ENCODE measurements at places on chromosomes 1 and 21.

GRCh38 chr1:235835226-235835625 is 31.5 kb downstream of the LYST start:
- no peak for DNase-seq

- no peak for DNase-seq
These were observed 33.8 kb upstream of the ATF3 start for GRCh38 chr1:212574732-212575131.

DNA sequence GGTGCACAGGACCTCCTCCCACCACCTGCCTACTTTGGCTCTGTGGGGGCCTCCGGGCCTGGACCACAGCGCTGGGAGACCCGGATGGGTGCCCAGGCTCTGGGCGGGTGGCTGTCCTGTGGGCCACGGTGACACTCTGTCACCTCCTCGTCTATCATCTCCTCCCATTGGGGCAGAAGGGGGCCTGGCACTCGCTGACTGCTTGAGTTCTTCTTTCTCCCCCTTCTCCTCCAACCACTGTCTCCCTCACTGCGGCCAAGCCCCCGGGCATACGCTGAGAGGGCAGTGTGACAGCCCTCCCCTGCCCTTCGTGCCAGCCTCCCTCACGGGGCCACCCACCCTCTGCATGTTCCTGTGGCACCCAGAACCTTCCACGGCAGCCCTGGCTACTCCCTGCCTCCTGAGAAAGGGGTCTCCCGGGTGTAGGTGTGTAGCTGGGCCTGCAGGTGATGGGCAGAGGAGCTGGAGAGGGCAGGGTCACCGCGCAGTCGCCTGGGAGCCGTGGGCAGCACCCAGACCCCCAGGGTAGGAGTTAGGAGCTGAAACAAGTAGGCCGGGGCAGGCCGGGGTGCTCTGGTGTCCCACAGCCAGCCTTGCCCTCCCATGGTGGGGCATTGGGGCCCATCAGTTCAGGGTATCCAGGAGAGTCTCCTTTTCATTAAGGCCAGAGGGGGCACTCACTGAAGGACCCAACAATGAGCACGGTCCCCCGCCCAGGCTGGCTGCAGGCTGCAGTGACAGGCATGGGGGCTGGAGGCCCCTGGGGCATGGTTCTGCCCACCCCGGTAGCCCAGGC is 9.2 kb upstream of the ARF1 start:
- no peak for DNase-seq

DNA sequence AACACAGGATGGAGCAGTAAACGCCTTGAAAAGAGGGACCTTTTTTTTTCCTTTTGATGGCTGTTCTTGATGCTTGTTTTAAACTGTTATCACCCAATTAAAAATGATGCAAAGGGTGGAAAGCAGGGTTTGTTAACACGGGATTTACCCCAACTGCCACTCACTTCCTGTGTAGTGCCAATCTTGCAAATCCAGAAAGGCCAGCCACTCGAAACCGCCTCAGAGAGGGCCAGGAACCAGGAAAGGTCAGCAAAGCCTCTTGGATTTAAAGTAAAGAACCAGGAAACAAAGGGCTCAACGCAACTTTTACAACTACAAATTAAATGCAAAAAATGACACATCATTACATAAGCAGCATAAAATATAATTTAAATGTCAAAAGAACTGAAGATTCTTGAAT is 347.4 kb downstream of the PDE4B start:
- DNase-seq = peak; percentile 24

GRCh38 chr1:162397039-162397448 is 14.9 kb downstream of the SH2D1B start:
- no peak for DNase-seq

- DNase-seq = no peak
These were observed 77.0 kb downstream of the FAM78B start for GRCh38 chr1:166089804-166090203.

- DNase-seq = no peak
These were observed 782 bp downstream of the CSDE1 start for GRCh38 chr1:114756949-114757454.

- no peak for DNase-seq
These were observed 12.3 kb upstream of the FGR start for GRCh38 chr1:27647328-27647727.

DNA sequence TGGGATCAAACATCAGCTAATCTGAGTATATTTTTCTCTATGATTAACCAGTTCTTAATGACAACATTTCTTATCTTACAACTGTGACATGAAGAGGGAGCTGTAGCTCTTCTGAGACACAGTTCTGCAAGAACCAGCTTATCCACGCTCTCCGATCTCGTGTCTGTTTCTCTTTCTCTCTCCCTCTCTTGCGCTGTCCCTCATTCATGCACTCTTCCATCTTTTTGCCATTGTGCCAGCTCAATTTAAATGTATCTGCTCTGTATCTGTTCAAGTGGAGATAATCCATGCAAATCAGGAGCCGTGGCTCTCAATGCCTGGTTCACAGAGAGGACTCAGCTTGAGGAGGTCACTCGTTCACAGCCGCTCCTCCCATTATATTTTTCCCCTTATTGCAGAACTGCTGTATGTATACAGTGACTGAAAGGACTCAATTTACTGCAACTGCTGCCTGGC is 494.7 kb upstream of the ADGRL2 start:
- DNase-seq = peak; percentile 38

DNA sequence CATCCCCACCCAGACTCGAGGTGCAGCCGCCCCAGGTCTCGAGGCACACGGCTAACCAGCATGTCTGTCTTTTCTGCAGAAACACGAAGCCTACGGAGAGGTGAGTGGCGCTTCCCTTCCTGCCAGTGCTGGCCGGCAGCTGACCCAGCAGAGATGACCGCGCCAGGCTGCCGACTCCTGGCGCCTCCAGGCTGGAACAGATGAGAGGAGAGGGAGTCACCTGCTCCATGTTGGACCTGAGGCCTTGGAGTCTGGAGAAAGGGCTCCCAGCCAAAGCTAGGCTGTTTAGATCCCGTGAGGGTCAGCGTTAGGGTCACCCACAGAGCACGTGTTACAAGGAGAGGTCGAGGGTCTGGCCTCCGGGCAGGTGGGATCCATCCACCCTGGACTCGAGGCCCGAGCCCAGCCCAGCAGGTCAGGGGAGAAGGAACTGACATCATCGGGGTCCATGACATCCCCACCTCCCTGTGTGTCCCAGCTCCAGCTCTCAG is 14.9 kb downstream of the COL6A2 start:
- no peak for DNase-seq

- DNase-seq = peak; percentile 74
These were observed 28.6 kb downstream of the AKNAD1 start for GRCh38 chr1:108828074-108828961.

GRCh38 chr1:155205969-155206593 is 1.6 kb downstream of the THBS3 start:
- no peak for DNase-seq

- no peak for DNase-seq
These were observed 343.3 kb upstream of the VAMP3 start for GRCh38 chr1:7427605-7428300.

- DNase-seq = no peak
These were observed 43.3 kb downstream of the MAB21L3 start for GRCh38 chr1:116154536-116154935.

DNA sequence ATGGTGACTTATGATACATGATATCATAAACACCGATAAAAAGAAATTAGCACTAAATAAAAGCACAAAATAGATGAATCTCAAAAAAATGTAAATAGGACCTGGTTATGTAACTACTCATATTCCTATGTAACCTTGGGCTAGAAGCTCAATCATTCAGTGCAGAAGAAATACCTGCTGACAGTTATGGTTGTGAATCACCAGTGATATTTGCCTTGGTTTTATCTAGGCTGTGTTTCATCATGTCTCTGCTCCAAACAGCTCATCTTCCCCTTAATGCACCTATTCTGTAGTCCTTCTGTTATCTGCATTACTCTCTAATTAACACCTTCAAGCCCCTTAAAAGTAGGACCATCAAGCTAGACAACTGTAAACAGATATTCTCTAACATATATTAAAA is 16.3 kb upstream of the PIGC start:
- no peak for DNase-seq

DNA sequence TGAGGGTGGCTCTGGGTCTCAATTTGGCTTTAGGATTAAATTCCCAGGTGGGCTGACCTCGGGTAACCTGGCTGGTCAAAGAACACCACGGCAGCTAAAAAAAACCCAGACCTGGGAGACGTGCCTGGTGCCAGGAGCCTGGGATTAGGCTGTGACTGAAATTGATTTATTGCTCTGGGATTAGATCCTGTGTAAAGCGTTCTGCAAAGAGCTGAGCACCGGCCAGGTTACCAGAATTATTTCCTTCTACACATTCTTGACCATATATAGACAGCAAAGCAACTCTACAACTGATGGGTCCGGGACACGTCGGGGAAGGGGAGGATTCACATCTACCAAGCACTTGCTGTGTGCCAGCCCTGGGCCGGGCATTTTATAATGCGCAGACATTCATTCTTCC is 45.2 kb downstream of the TMCO4 start:
- DNase-seq = no peak

DNA sequence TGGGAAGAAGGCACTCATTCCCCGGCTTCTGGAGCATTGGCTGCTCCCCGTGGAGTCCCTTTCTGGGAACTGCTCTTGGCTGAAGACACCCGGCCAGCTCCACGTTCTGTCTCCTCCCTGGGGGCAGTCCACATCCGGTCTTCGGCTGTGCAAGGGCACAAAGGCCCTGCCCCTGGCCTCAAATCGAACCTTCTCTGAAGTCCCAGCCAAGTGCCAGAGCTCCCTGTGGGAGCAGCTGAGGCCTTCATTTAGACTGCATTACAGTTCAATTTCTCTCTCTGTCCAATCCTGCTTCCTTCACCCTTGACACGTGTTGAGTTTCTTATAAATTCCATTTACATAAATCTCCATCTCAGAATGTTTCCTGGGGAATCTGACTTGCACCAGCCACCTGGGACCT is 132.9 kb upstream of the POU3F1 start:
- no peak for DNase-seq

- DNase-seq = no peak
These were observed 45.3 kb downstream of the DIP2A start for GRCh38 chr21:46503922-46504550.

GRCh38 chr1:199403531-199404116 is 623.9 kb upstream of the NR5A2 start:
- no peak for DNase-seq

GRCh38 chr1:64426681-64427080 is 43.2 kb upstream of the CACHD1 start:
- no peak for DNase-seq

DNA sequence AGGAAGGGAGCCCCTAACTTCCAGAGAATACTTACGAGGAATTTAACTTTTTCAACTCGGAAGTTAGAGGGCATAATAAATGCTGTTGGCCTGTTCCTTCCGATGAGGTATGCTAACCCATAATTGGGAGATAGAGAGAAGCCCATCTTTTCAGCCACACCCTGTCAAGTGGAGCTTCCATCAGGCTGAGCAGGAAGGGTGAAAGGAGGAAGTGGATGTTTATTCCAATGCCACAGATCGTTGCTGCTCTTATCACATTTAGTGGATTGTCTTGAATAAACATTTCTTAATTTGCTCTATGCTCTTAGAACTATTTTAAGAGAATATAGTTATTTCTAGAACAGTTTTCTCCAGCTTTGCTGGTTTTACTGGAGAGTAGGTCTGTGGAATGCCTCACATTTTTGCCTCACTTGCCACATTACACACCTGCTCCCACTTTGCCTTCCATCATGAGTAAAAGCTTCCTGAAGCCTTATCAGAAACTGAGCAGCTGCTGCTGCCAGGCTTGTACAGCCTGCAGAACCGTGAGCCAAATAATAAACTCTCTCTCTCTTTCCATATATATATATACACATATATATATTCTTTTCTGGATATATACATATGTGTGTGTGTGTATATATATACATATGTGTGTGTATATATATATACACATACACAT is 60.0 kb upstream of the RGS21 start:
- no peak for DNase-seq

- DNase-seq = no peak
These were observed 38.3 kb downstream of the IFI44 start for GRCh38 chr1:78687914-78688313.

- DNase-seq = no peak
These were observed 93.8 kb upstream of the GRIK3 start for GRCh38 chr1:37128091-37128490.

- no peak for DNase-seq
These were observed 323.2 kb downstream of the LRRIQ3 start for GRCh38 chr1:73874806-73875205.

DNA sequence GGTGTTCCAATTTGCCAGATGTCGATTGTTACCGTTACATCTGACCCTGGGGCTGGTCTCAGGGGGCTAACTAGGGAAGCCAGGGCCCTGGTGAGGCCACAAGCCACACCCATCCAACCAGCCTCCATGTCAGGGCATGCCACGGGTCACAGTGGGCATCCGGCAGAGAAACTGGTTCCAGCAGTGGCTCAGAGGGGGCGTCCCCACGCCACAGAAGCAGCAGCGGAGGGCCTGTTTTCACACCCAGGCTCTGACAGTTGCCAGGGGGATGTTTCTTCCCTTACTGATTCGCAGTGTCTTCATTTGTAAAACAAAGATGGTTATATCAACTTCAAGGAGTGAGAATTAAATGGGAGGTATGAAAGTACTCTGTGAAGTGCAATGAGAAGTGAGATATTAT is 75.0 kb upstream of the COX20 start:
- no peak for DNase-seq

GRCh38 chr21:36481639-36482038 is 1.7 kb upstream of the CLDN14 start:
- DNase-seq = no peak

DNA sequence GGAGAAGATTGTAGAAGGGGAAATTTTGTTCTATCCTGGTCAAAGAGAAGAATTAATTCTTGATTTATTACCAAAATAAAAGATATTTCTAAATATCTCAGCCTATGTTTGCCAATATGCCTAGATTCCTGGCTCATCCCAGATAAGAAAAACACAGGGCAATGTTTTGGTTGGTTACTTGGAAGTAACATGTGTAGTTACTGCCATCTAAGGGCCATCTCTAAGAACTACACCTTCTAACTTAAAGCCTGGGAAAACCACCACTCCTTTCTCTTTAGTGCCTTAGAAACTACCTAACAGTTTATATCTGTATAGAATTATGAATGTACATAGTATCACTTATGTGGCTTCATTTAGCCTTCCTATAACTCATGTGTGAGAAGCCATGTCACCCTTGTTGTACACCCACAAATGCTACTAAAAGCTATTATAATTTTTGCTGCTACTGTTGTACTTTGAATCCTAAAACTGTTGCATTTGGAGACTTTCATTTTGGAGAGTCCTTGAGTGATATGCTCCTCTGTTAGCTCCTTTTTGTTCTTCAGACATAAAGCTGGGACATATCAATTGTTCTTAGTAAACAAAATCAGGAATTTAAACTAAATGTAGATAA is 4.5 kb downstream of the AIM2 start:
- DNase-seq = peak; percentile 72

DNA sequence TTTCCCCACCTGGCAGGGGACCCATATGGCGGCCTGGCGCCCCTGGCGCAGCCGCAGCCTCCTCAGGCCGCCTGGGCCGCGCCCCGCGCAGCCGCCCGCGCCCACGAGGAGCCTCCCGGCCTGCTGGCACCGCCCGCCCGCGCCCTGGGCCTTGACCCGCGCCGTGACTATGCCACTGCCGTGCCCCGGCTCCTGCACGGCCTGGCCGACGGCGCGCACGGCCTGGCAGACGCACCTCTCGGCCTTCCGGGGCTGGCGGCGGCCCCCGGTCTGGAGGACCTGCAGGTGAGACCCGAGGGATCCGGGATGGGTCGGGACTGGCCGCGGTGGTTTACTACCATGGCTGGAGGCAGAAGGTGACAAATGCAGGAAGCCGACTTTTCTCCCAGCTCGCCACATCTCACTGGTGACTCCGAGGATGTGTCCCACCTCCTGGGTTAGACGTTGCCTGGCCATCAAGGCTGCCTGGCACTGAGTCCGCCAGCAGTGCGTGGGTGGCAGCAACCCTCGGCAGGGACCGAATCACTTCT is 1.1 kb downstream of the TFAP2E start:
- no peak for DNase-seq

GRCh38 chr1:54409156-54410142 is 3.3 kb upstream of the SSBP3 start:
- DNase-seq = no peak
